Left forelimb (tissue), 1 donor: ENCODE measurements at places on chromosomes 2 and 18.

GRCh38 chr2:100259106-100259505, 63.2 kb downstream of the LONRF2 start:
- no peak for DNase-seq

DNA sequence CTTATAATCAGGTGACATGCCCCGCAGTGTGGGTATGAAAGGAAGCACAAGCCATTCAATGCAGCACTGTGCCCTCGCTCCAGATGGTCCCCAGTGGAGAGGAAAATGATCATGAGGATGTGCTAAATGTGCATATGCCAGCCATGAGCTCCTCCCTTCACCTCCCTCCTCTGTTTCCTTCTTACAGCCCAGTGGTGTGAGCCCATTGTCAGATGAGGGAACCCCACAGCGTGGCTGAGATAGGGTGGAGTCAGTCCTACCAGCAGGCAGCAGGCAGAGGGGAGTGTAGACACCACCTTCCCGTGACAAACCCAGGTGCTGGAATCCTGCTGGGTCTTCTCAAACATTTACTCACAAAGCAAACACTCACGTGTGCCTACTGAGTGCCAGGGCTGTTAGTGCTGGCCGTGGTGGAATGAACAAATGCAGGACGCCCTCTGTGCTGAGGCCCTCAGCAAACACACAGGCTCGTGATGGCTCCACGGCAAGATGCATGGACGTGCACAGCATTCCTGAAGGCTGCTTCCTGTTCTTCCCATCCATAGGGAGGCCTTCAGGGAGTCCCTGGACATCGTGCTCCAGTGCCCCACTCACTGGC, 181.7 kb upstream of the TPO start:
- no peak for DNase-seq

DNA sequence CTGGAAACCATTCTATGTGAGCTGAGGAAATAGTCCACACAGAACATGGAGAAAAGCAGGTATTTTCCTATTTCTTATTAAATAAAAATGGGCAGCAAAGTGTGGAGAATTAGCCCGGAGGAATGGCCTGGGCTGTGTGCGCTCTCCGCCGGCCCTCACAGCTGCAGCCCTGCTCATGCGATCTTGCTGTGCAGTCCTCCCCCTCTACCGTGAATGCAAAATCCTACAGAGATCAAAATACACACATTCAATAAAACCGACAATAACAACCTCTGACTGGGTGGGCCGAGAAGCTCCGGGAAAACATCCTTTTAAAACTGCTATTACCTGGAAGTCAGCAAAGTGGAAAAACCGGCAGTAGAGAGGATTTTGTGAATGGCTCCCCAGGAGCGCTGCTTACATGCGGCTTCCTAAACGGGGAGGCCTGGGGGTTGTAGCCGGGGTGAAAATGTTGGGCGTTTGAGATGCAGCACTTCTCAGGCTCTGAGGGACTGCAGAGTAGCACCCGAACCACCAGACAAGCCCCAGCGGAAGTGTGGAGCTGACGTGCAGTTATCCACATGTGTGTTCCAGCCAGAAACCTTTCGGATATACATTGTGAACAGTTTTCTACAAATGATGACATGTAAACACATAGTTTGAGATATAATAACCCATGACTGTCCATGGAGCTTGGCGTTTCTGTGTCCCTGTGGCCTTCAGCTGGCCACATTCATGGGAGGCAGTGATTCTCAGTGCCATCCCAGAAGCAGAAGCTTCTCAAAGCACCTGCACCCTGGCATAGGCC, 94.2 kb upstream of the ALKAL2 start:
- DNase-seq: no peak

- no peak for DNase-seq
These were observed 3.4 kb downstream of the OSR1 start for GRCh38 chr2:19355014-19355405.

DNA sequence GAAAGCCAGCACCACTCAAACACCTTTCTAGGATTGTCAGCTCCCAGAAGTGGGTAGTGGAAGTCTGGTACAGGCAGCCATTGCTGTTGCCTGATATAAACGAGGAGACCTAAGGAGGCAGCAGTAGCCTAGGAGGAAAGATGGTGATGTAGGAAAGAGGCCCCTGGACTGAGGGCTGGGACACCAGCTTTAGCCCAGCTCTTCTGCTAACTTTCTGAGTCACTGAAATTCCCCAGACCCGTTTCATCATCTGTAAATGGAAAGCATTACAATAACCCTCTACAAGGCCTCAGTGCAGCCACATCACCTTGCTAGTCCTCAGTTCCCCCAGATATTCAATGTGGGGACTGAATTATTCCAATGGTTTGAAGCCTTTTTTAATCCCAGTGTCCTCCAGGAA, 336.5 kb downstream of the TNS1 start:
- DNase-seq: no peak
